ENCODE measurements at places on chromosomes 1 and 21. TPM values are rescaled to one million over a fixed set of nuclear protein-coding genes. Genes with fewer than 3 reads are reported as not detected.

RAB13 gene
- 38.5 TPM for polyA plus RNA-seq

DNA sequence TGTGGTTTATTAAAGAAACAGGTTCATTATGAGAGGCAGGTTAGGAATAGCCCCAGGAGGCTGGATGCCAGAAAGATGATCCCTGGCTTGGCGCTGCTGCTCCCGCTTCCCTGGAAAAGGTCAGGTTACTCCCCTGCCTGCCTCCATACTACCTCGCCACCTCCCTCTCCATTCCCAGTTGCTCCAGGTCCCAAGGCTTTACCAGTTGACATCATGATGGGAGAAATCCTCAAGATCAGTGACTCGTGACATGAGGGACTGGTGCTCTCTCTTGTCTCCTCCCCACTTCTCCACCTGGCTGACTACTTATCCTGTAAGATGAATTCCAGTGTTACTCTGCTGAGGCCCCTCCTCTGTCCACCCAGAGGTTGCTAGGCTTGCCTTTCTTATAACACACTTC lies 19.7 kb downstream of the VASH2 start:
- DNase-seq, result no peak

GRCh38 chr1:7402548-7402850 lies 368.6 kb upstream of the VAMP3 start:
- no peak for DNase-seq

DNA sequence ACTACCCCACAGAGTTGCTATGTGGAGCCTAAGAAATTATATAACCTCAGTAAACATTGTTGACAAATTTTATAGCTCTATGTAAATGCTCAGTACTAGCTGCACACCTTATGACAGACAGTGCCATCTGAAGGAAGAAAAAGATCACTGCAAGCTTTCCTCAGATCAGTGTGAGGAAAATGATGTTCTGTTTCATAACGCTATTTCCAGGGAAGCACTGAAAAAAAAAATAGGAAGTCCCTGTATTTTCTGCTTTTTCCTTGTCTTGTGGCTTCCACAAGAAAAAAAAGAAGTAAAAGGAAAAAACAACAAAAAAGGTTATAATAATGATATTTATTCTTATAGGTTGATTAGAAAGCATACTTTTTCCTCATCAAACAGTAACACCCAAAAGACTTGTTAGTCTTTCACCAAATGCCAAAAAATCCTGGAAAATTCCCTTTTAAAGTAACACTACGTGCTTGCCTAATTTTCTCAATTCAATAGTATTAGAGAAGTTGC lies 23.2 kb downstream of the LYST start:
- no peak for DNase-seq

DNA sequence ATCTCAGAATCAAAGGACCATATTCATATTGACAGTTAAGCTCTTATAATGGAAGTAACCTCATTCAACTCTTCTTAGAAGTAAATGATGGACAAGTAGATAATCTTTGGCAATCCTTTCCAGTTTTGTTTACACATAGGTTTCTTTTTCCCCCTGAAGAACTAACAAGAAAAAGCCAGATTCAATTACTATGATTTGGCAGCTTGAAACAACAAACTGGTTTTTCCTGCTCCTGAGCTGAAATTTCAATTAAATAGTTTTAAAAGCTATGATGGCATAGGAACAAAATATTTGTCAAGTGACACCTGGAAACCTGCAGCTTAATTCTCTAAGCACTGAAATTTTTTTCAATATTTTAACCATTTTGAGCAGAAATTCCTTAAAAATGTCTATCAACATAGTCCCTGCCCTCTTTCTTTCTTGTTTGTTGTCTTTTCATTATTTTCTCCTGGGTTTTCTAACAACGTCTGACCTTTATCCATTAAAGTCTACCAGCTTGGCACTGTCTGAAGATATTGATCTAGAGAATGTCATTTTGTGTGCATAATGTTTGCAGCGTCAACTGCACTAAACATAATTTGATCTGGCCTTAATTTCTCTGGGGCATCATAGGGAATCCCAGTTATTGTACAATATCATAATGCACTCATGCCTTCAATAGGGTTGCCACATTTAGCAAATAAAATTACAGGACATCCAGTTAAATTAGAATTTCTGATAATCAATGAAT lies 4.0 kb upstream of the SLC35A3 start:
- DNase-seq, result no peak

DNA sequence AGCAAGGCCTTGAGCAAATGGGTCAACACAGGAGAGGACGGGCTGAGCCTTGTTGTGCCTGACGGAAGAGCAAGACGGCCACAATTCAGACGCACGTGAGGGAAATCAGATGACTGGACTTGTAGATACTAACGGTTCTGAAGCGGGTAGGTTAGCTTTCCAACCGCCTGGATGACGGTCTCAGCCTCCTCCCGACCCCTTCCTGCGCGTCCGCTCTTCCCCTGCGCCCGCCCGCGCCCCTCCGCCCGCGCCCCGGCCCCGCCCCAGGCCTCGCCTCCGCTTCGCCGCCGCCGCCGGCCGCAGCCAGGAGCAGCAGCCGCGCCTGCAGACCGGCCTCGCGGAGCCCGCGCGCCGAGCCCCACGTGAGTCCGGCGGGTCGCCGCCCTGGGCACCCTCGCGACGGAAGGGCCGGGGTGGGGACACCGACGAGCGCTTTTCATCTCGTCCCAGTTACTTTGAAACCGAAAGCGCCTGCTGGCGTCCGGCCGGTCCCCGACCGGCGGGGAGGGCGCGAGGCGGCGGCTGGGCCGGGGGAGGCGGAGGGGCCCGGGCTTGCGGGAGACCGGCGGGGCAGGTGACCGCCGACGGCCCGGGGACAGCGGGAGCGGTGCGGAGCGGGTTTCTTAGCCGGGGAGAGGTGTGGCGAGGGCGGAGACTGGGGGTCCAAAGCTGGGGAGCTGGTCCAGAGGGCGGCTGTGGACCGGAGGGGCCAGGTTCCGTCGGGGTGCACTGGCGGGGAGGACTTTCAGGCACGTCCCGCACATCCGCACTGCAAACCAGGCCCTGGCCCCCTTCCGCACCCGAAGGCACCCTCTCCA lies at the start of gene TRAF5:
Gene TRAF5, plus strand, starts transcription at position 306 of the 818 bp plus-strand sequence. CDS start 26,407 bp downstream, outside the sequence.
- peak; percentile 59 for DNase-seq
